Keratinocyte (primary cell): ENCODE measurements at places on chromosomes 6 and 20. TPM values are rescaled to one million over a fixed set of nuclear protein-coding genes. Genes with fewer than 3 reads are reported as not detected.

Gene TNXB
- 0.02 to 0.25 TPM (median 0.06 TPM) in 3 replicates for polyA plus RNA-seq

Gene PAX1
- polyA plus RNA-seq = not detected in 3 replicates

Gene PERP
- polyA plus RNA-seq = 279 to 543 TPM (median 525 TPM) in 3 replicates

Gene SDHAF4
- polyA plus RNA-seq = 3.6 to 13.0 TPM (median 12.7 TPM) in 3 replicates

Gene BRPF3
- polyA plus RNA-seq = 3.5 to 6.0 TPM (median 4.8 TPM) in 3 replicates

Gene AVP
- not detected in 3 replicates for polyA plus RNA-seq

Gene LY86
- polyA plus RNA-seq = not detected in 3 replicates

Gene ALDH8A1
- polyA plus RNA-seq = 0.15 to 0.66 TPM (median 0.62 TPM) in 3 replicates

Gene SPTLC3
- polyA plus RNA-seq = 6.5 to 11.4 TPM (median 10.0 TPM) in 3 replicates

Gene EPB41L2
- 9.7 to 23.8 TPM (median 22.0 TPM) in 3 replicates for polyA plus RNA-seq

Gene OOEP
- polyA plus RNA-seq = 0.08 TPM in 1 of 3 replicates, not detected in the others

Gene BANF2
- polyA plus RNA-seq = not detected in 3 replicates

Gene SRSF6
- polyA plus RNA-seq = 90.3 to 132 TPM (median 128 TPM) in 3 replicates

Gene C20orf144
- polyA plus RNA-seq = 0.02 to 0.03 TPM in 2 of 3 replicates, not detected in the other

Gene GHRH
- not detected in 3 replicates for polyA plus RNA-seq

Gene GSTA4
- polyA plus RNA-seq = 19.2 to 40.2 TPM (median 34.2 TPM) in 3 replicates

Gene DPPA5
- not detected in 3 replicates for polyA plus RNA-seq

Gene ENPP4
- 0.01 TPM in 3 replicates for polyA plus RNA-seq

Gene FITM2
- 2.1 to 4.3 TPM (median 2.9 TPM) in 3 replicates for polyA plus RNA-seq

Gene RRAGD
- polyA plus RNA-seq = 0.03 to 0.86 TPM (median 0.18 TPM) in 3 replicates

Gene TREM2
- polyA plus RNA-seq = 1.9 to 32.6 TPM (median 4.0 TPM) in 3 replicates

Gene KHDRBS2
- polyA plus RNA-seq = not detected in 3 replicates

Gene CNKSR3
- polyA plus RNA-seq = 0.84 to 2.0 TPM (median 1.9 TPM) in 3 replicates

Gene KIF25
- polyA plus RNA-seq = not detected in 3 replicates

Gene NECAB3
- 3.8 to 10.3 TPM (median 4.6 TPM) in 3 replicates for polyA plus RNA-seq

Gene PSORS1C2
- not detected in 3 replicates for polyA plus RNA-seq

Gene PTPRT
- under 0.01 TPM in 1 of 3 replicates, not detected in the others for polyA plus RNA-seq

Gene IL20RA
- polyA plus RNA-seq = 1.2 to 1.5 TPM (median 1.3 TPM) in 3 replicates

Gene RIPPLY2
- 0.37 to 0.76 TPM (median 0.60 TPM) in 3 replicates for polyA plus RNA-seq

Gene CRIP3
- polyA plus RNA-seq = 0.08 to 0.67 TPM (median 0.26 TPM) in 3 replicates

Gene RBPJL
- polyA plus RNA-seq = not detected in 3 replicates

Gene SLC22A2
- polyA plus RNA-seq = not detected in 3 replicates

Gene CD164
- polyA plus RNA-seq = 116 to 244 TPM (median 207 TPM) in 3 replicates

Gene SLC32A1
- polyA plus RNA-seq = not detected in 3 replicates

Gene MANEA
- polyA plus RNA-seq = 6.0 to 10.8 TPM (median 6.3 TPM) in 3 replicates
